ENCODE measurements at places on chromosomes 12 and 14. TPM values are rescaled to one million over a fixed set of nuclear protein-coding genes. Genes with fewer than 3 reads are reported as not detected.

BRI3BP gene
- 2.5 TPM for total RNA-seq

NKX2-1 gene
- not detected for total RNA-seq

CLEC2A gene
- total RNA-seq = not detected

KCNJ8 gene
- 13.9 TPM for total RNA-seq

CISTR gene
- total RNA-seq = not detected

GCN1 gene
- total RNA-seq = 77.6 TPM

Measured in IMR-90 (cell line).